ENCODE measurements at places on chromosomes 2 and 18.

- no peak for DNase-seq
These were observed 167.2 kb upstream of the SPOPL start for GRCh38 chr2:138334323-138334722.

- no peak for DNase-seq
These were observed 54.0 kb upstream of the LINC00305 start for GRCh38 chr18:64202863-64203262.

DNA sequence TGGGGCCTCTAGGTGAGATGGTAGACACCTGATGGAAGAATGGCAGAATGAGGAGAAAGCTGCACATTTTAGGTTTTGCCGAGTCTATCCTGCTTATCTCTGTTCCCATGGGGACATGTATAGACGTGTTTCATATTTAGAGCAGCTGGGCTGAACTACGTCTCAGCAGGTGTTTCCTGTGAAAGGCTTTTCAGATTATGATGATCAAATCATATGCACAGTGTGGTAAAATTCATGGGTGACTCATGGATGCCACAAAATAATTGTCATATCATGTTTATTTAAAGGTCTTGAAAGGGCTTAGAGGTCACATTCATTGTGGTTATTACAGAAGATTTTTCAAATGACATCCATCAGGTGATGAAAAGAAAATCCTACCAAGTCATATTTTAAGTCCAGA is 90.5 kb downstream of the ICOS start:
- no peak for DNase-seq

DNA sequence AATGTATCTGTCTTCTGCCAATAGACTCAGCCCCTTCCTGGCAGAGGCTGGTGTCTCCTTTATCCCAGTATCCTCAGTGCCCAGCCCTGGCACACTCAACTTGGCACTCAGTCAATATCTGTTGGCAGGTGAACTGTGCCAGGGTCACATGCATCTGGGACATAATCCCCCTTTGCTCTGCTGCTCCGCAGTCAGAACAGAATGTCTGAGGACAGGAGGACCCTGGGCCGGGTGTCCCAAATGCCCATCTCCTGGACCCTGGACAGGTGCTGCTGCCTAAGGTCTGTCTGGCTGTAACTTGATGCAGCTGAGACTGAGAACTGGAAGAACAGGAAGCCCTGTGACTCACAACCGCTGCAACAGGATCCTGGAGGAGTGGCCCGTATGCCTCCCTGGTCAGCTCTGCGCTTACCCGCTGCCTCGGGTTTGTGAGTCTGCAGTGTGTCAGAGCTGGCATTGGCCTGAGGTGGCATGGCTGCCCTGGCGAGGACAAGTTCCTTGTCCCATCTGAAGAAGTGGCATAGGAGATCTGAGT is 11.4 kb downstream of the HK2 start:
- DNase-seq, result peak; percentile 96

- no peak for DNase-seq
These were observed 44.9 kb upstream of the BAZ2B start for GRCh38 chr2:159661286-159661685.

DNA sequence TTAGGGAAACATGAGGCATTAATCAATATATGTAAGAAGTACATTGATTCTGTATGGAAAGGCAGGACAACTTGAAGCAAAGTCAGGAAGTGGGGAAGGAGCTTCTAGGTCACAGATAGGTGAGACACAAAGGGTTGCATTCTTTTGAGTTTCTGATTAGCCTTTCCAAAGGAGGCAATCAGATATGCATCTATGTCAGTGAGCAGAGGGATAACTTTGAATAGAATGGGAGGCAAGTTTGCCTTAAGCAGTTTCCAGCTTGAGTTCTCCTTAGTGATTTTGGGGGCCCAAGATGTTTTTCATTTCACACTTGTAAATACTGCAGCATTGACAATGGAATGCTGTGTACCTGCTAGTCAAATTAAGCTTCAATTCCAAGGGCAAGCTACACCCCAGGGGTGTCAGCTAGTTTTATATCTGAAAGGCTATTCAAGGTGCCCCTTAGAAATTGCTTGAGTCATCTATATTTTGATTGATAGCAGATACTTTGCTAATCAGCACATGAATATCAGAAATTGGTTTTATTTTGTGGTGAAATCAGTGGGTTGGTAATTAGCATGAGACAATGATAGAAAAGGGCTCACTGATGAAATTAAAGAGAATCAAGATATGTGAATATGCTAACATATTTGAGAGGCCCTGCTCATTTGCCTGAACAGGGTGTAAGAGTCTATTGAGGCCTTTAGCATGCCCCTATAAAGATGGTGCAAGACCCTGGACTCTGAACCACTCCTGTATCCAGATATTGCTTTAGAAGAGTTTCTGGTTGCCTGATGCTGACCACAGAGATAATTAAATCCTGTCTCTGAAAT is 131.5 kb downstream of the TMEM17 start:
- no peak for DNase-seq

DNA sequence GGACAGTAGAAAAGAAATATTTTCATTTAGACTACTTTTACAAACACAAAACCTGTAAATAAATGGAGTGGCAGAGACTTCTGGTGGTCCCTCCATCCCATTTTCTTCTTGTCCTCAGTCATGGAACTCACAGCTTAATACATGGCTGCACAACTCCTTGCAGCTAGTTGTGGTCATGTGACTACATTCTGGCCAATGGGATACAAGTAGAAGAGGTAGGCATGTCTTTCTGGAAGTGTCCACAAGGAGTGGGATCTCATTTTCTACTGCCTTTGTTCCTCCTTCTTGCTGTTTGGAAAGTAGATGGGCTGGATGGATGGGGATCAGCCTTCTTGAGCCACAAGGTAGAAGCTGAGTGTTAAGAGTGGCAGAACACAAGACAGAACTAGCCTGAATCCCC is 555.8 kb downstream of the SATB2 start:
- DNase-seq, result peak; percentile 13

DNA sequence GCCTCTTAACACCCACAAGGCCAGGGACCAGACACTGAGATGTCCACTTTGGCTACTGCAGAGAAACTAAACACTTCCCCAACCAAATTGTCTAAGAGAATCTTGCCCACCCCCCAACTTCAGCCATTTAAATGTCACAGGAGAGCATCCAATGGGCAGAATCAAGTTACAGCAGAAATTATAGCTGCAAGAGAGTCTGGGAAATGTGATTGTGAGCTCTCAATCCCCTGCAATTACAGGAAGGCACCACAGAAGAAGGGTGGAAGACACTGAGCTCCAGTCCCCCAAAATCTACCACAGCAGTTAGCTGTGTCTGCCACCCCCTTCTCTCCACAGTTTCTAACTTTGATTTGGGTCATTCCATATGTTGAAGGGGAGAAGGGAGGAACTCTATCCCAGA is 103.5 kb upstream of the ATL2 start:
- DNase-seq, result no peak

DNA sequence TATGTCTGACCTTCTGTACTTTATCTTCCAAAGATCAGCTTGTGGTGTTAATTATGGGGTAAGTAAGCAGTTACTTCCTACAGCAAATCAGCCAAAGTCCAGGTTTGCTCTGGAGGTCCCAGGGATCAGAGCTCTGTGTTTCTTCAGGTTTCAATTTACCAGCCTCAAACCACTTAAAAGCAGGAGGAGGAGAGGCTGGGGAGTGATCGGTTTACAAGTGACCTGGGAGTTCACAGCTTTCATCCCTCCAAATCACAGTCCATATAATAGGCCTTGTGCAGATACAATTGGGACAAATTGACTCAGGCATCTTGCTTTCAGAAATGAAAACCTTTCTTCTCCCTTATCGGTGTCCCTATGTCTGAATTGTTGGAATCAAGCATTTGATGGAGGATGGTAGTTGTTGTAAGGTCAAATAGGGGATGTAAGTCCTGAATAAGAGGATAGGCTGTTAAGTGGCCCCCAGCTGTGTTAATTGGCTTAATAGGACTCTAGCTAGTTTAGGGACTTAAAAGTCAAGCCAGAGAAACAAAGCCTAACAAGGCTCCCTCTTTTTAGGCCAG is 188.0 kb upstream of the NT5C1B start:
- no peak for DNase-seq

- DNase-seq, result no peak
These were observed 77.8 kb upstream of the B3GNT2 start for GRCh38 chr2:62118160-62118559.

- no peak for DNase-seq
These were observed 430.4 kb downstream of the TXNL1 start for GRCh38 chr18:56207989-56208388.

DNA sequence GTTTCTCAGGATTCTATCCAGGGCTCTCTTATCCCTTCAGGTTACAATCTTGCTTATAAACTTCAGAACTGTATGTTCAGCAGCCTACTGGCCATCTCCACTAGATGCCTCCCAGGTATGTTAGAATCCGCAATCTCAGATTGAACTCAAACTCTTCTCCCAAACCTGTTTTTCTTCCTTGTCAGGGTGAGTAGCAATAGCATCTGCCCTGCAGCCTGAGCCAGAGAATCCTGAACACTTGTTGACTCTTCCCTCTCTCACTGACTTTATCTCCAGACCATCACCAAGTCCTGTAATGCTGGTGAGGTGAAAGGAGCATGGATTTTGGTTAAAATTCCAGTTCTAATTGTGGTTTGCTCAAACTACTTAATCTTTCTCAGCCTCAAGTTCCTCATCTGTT is 82.6 kb upstream of the ALPP start:
- DNase-seq, result no peak

DNA sequence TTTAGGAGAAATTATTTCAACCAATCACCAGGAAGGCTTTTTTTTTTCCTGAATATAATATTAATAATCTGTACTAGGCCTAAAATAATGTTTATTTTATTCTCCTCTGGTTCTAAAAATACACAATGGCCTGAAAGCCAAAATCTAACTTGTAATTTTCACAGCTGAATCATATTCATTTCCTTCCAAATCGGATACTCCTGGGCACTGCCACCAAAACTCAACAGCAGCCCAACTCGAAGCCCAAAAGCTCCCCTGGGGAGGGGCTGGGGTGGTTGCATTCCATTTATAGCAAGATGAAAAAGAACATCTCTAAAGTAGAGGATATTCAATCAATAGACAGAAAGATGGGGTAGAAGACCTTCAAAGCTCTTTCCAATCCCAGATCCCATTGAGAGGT is 100.5 kb upstream of the SETBP1 start:
- no peak for DNase-seq

DNA sequence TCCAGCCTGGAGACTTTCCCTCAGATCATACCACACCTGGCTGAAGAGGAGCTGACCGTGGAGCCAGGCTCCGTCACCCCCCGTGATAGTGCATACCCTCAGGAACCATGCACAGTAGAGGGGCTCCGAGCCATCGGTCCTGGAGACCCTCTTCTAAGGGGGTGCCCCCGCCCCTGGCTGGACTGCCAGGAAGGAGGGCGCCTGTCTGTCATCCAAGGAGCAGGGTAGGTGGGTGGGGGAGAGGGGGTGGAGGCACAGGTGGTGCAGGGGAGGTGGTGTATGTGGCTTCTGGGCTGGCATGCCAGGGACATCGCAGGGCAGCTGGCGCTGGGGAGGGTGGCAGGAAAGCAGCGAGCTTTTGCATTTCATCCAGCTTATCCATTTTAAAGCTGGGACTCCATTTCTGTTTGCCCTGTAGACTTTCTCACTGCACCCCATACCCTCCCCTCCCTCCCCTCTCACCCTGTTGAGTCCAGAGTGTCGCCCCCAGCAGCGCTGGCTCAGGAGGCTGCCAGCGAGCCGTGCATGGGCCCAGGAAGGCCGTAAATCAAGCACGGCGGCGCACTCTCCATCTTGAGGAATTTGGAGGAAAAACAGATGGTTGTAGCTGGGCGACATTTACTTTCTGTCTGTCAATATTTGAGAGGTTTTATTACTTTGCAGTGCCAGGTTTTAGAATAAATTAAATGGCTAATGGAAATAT is 56.2 kb upstream of the HS6ST1 start:
- no peak for DNase-seq

GRCh38 chr2:175203621-175204496 is 22.3 kb upstream of the ATP5MC3 start:
- DNase-seq, result peak; percentile 72
